ENCODE measurements at places on chromosomes 3 and 15.

- DNase-seq: no peak
Observed at GRCh38 chr15:88835119-88835518, 31.9 kb downstream of the ACAN start.

DNA sequence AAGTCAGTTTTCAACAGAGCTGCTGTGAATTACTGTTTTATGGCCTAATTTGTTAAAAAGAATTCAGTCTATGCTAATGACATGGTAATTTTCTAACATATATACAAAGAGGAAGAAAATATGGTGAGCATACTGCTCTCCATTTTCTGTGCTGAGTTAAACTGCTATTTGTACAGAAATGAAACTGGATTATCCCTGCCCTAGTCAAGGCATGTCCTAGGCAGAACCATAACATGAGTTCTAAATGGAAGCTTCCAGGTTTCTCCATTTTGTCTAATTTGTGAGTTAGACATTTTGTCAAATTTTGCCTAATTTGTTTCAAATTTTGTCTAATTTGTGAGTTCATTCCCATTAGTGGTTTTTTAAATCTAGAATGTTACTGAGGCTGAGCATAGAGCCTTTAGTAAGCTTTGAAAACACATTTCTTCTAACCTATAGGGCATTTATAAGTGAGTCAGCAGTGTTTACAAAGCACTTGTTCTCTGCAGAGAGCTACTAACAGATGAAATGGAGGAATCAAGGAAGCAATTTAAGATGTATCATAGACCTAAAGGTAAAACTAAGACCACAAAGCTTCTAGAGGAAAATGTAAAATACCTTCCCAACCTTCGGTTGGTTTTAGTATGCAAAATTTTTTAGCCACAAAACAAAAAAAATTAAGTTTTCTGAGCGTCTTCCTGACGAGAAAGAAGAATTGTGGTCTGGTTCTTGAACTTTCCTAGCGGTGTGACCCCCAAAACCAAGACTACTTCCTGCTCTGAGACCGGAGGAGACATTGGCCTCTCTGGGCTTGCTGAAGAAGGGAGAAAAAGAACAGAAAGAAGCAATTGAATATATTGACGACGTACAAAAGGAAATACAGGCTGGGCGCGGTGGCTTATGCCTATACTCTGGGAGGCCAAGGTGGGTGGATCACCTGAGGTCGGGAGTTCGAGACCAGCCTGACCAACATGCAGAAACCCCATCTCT, 9.8 kb downstream of the P2RY14 start:
- peak; percentile 60 for DNase-seq

DNA sequence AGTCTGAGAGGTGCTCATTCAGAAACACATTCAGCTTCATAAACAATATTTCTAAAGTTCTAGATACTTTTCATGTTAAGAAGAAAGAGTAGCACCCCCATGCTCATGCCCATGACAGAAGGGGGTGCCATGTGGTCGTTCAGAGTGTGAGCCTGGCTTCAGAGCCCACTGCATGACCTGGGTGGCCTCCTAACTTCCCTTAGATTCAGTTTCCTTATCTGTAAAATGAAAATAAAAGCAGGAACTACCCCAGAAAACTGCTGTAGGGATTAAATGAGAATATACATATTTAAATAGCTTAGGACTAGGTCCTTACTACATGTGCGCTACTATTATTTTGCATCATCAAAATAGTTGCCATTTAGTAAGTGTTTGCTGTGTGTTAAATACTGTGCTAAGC, 69.2 kb downstream of the ABHD5 start:
- DNase-seq: no peak

DNA sequence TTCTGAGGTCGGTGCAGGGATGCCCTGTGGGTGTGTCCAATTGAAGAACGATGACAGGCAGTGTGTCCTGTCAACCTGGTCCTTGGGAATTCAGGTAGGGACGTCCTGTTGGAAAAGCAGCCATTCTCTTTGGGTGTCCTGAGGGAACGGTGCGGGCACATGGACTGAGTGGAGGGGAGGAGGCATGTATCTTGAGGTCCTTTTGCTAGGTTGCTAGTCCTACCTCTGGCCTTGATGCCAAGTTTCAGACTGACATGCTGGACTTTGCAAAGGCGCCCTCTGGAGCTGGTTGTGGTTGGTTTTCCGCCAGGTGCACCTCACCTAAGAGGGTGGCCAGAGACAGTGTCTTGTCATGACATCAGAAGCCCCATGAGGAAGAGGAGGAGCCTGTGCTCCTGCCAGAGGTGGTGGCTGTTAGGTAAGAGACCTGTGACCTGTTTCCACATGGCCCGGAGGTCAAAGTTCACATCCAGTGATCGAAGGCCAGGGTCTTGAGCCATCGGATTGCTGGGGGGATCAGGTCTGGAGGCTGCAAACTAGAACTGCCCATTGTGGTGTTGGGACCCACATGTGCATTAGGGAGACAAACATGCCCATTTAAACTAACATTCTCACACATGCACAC, 106.3 kb downstream of the SNRPN start:
- DNase-seq: no peak

- DNase-seq: no peak
Observed at GRCh38 chr3:124860599-124860998, 26.6 kb downstream of the ITGB5 start.

- DNase-seq: no peak
Observed at GRCh38 chr3:142934128-142934886, 29.2 kb downstream of the PAQR9 start.

DNA sequence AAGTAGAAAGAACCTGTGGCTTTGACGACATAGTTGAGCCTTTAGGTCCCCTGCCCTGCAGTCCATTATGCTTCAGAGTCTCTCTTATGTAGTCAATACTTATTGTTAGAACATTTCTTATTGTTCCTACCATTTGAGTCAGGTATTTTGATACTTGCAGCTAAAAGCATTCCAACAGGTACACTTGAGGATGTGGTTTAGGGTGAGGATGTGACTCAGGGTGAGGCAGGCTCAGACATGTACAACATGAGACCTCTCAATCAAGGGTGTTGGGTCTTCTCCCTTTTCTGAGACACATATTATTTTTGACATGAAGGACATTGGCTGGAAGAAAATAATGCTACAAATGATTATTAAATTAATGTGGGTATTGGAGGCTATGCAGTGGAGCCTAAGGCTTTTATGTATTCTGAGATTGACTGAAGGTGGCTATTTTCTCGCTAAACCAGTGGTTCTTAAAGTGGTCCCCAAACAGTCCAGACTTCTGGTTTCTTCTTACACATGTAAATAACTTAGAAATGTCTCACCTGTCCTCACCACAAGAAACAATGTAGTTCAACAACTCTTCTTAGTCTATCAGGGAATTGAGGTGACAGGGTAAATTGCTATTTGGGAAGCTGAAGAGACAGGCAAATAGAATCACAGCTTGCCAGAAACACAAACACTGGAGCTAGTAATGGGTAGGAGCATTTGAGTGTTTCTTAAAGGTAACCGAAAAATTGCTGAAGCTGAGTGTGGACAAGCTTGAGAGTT, 135.5 kb upstream of the ZPLD1 start:
- no peak for DNase-seq
